H54 (cell line): ENCODE measurements at places on chromosomes 13 and 19.
A peak's percentile ranks its signal among the peaks of the same experiment; 100 is the strongest.

DNA sequence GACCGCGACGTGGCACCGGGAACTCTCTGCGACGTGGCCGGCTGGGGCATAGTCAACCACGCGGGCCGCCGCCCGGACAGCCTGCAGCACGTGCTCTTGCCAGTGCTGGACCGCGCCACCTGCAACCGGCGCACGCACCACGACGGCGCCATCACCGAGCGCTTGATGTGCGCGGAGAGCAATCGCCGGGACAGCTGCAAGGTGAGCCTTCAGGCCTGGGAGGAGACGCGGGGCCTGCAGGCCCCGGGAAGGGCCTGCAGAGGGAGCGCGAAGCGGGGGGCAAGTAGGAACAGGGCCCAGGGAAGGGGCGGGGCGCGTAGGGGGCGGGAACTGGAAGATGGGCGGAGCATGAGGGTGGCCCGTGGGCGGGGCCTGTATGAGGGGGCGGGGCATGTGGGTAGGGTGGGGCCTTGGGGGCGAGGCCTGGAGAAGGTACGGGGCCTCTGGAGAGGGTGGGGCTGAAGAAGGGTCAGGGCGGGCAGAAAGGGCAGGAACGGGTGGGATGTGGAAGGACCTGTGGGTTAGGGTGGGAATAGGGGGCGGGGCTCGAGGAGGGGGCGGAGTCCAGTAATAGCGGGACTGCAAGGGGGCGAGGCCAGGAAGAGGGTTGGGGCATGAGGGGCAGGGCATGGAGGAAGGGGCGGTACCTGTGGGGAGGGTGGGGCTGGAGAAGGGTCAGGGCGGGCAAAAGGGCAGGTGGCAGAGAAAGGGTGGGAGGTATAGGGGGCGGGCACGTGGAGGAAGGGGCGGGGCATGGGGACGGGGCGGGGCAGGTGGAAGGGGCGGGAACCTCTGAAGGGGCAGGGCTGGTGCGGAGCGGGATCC is 2.5 kb downstream of the CFD start:
- no peak for DNase-seq

DNA sequence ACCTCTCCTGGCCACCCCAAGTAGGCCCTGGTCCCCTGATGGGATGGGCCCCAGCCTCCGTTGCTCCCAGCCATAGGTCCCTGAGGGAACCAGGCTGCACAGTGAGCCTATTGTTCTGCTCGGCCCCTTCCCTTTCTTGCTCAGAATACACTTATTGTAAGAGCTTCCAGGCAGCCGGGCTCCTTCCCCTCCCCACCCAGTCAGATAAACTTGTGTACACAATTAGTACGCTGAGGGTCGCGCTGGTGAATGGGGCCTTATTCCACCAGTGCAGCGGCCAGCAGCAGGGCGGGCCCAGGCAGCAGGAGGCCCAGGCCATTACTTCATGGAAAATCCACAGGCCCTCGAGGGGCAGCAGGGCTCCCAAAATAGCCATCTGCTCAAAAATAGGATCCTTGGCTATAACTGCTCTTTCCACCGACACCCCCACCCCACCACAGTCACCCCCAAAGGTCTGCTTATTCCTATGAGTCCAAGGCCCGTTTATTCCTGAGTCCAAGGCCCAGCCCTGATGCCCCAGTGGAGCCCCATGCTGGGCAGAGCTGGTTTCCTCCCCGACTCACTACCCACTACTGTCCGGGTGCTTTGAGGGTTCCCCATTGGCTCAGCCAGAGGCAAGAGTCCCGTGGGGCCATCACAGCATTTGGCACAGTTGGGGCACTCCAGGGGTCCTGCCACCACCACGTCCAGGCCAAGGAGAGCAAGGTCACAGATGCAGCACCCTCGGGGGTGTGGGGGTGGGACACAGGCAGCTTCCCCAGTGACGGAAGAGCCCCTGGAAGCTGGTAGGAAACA is 22.1 kb downstream of the CAPN12 start:
- DNase-seq = no peak

- DNase-seq = no peak
Observed at GRCh38 chr13:51324714-51325420, 14.6 kb upstream of the SERPINE3 start.

- DNase-seq = no peak
Observed at GRCh38 chr19:16861011-16861410, 27.8 kb upstream of the F2RL3 start.

DNA sequence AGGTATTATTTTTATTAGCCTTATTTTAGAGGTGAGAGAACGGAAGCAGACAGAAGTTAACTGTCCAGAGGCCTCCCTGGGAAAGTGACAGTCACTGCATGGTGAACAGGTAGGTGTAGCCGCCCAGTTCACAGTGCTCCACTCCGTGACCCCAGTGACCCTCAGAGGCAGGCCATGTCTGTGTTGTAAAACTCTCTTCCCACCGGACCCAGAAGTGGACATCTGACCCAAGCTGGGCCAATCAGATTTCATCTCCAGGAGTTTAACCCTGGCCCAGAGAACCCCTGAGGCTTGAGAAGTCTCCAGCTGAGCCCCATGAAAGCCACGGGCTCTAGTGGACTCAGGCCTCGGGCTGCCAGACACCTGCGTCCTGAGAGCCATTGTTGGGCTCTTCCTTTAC is 83.6 kb upstream of the FARP1 start:
- DNase-seq = no peak

DNA sequence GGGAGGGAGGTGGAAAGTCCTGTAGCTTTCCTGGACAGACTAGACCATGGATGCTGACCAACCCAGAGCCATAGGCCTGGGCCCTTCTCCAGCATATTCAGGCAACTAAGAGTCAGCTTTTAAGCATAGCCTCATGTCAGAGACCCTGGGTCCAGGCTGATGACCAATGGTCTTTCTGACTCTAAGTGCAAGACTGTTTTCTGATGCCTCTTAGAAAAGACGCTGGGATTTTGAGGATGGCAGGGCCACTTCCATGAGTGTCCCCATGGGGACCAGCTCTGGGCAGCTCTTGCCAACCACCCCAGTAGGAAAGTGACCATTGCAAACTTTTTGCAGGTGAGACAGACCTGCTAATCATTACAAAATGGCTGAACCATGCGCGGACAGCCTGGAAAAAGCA is 135.6 kb upstream of the KL start:
- DNase-seq = no peak

GRCh38 chr19:1266916-1267476 is 2.1 kb upstream of the CIRBP start:
- DNase-seq = no peak

DNA sequence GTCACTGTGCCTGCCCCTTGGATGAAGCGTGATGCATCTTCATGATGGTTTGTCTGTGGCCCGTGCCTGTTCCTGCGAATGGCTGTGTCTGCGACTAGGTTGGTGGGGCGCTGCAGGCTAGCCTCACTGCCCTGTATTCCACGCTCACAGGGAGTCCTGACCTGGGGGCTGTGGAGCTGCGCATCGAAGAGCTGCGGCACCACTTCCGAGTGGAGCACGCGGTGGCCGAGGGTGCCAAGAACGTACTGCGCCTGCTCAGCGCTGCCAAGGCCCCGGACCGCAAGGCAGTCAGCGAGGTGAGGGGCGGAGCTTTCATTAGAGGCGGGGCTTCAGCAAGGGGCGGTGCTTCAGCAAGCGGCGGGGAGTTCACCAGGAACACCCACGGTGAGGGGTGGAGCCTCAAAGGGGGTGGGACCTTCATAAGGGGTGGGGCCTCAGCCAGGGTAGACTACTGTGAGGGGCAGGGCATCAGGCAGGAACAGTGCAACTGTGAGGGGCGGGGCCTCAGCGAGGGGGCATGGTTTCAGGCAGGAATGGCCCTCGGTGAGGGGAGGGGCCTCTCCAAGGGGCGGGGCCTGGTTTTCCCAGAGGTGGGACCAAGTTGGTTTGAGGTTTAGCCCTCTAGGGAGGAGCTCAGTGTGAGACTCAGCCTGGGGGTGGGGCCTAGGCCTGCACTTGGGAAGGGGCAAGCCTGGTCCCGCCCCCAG is 17.2 kb downstream of the PKN1 start:
- no peak for DNase-seq

DNA sequence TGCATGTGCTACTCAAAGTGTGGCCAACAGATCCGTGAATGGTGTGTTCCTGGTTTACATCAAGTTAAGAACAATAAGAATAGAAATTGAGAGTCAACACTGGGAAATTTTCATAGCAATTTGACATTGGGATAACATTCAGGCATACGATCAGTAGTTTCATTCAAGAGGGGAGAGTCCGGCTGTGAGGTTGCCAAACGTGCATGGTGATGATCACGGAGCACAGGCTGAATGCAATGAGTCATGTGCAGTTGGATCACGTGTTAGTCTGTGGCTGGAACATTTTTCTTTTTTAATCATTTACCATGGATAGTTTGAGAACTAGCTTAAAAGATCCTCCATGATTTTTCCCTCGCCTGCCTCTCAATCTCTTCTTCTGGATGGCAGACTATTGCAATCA is 2.5 kb upstream of the DCT start:
- DNase-seq = peak; percentile 17

DNA sequence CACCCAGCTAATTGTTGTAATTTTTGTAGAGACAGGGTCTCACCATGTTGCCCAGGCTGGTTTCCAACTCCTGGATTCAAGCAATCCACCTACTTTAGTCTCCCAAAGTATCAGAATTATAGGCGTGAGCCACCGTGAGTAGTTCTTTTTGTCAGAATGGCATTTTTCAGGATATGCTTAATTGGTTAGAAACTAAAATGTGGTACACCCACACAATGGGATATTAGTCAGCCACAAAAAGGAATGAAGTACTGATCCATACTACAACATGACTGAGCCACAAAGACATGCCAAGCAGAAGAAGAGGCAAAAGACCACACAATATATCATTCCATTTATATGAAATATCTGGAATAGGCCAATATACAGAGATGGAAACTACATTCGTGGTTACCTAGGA is 41.7 kb upstream of the MAP3K10 start:
- no peak for DNase-seq

GRCh38 chr13:113404723-113405471 is 41.0 kb upstream of the GRTP1 start:
- no peak for DNase-seq

DNA sequence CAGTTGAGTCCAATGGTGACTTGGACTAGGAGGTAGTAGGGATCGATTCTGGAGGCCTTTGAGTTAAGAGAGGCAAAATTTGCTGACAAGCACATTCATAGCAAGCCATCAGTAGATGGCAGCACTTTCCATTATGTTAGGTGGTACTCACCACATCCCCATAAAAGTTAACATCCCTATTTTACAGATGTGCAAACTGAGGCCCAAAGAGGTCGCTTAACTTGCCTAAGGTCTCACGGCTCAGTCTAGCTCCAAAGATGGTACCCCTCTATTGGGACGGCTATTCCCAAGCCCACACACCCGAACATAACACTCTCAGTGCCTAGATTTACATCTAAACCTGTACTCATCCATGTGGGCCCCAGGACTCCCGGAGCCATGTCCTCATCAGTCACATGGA is 21.5 kb upstream of the FOSB start:
- no peak for DNase-seq
